Naive thymus-derived CD8-positive, alpha-beta T cell (primary cell): ENCODE measurements at places on chromosomes 5 and 9. TPM values are rescaled to one million over a fixed set of nuclear protein-coding genes. Genes with fewer than 3 reads are reported as not detected.

DNA sequence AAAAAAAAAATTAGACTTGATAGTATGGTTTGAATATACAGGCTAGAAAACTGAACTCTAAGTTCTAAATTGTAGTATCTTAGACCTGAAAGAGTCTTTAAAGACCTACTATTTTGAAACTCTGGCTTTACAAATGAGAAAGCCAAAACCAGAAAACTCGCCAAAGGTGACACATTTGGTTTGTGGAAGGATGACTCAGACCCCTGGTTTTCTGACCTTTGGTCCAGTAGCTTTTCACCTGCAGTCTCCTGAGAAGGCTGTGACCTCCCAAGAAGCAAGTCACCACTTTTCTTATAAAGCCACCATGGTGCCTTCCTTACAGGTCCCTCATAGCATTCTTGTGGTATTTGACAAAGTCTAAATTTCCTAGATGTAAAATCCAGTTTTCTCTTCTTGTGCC is 102.1 kb upstream of the CEP78 start:
- H3K27me3 ChIP-seq = no peaks in the 10 kb centered on the region
- DNase-seq = no peak
- H3K4me1 ChIP-seq = peaks cover 12% of the 10 kb centered on the region
- peaks cover 5% of the 10 kb centered on the region for H3K36me3 ChIP-seq

- peaks cover 2% of the 10 kb centered on the region for H3K36me3 ChIP-seq
- no peaks in the 10 kb centered on the region for H3K27me3 ChIP-seq
- H3K4me1 ChIP-seq = peaks cover 24% of the 10 kb centered on the region
- peak overlapping the region; percentile 96 for H3K27ac ChIP-seq
- H3K4me3 ChIP-seq = peak overlapping the region; percentile 92
Observed at GRCh38 chr5:149959406-149960236, 937 bp upstream of the SLC26A2 start.

AQP3 gene
- 71.6 TPM for total RNA-seq

DNA sequence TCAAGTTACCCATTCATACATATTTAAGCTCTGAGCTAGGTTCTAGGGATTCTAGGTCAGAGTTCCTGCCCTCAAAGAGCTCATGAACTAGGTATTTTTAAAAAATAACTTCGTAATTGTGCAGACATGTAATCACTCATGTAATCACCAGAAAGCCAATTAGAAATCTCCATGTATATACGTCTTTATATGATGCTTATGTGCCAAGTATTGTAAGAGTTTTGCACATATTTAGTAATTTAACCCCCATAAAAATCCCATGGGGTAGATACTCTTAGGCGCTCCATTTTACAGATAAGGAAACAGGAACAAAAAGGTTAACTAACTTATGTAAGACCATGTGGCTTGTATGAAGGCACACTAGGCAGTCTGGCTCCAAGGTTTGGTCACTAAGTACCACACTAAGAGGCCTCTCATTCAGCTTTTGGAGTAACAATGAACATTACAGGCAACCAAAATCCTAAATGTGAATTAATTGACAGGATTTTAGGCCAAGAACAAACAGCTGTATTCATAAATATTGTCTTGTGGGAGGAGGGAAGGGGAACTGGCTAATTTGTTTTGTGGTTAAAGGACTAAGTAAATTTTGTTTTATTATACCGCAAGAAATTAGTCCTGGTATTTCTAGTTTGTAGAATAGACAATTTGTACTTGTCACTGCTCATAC is 1.7 kb upstream of the OTULINL start:
- no peak overlapping the region for H3K4me3 ChIP-seq
- peaks cover 26% of the 10 kb centered on the region for H3K4me1 ChIP-seq
- H3K36me3 ChIP-seq = no peaks in the 10 kb centered on the region

MLANA gene
- not detected for total RNA-seq

DNA sequence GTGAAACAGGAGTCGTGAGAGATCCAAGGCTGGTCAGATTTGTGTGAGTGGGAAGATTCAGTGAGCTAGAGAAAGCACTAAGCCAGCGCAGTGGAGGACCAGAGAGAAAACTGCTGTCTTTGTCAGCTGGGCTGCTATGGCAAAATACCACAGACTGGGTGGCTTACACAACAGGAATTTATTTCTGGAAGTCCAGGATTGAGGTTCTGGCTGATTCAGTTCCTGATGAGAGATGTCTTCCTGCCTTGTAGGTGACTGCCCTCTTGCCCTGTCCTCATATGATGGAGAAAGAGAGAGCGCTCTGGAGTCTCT is 24.2 kb upstream of the ANKRD33B start:
- no peaks in the 10 kb centered on the region for H3K36me3 ChIP-seq
- no peak overlapping the region for H3K4me3 ChIP-seq
- H3K27me3 ChIP-seq = peaks cover 30% of the 10 kb centered on the region
- no peak overlapping the region for H3K27ac ChIP-seq

PTPN3 gene
- not detected for total RNA-seq

- no peak for DNase-seq
- no peak overlapping the region for H3K4me3 ChIP-seq
- peaks cover 5% of the 10 kb centered on the region for H3K27me3 ChIP-seq
- H3K36me3 ChIP-seq = no peaks in the 10 kb centered on the region
Observed at GRCh38 chr5:169142264-169142970, 158.5 kb downstream of the SLIT3 start.

DNA sequence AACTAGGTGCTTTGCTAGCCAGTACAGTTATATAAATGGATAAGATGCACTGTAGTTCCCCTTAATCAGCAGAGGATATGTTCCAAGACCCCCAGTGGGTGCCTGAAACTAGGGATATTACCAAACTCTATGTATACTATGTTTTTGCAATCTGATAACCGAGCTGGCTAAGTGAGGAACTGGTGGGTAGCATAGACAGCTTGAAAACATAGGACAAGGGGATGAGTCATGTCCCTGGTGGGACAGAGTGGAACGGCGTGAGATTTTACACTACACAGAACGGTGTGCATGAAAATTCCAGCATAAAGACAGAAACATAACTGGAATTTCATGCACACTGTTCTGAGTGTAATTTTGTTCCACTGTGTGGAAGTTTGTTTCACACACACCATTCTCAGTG is 86.9 kb downstream of the BASP1 start:
- H3K27ac ChIP-seq = no peak overlapping the region
- no peak for DNase-seq
- no peaks in the 10 kb centered on the region for H3K27me3 ChIP-seq
- no peaks in the 10 kb centered on the region for H3K36me3 ChIP-seq
- H3K4me1 ChIP-seq = no peaks in the 10 kb centered on the region

DNA sequence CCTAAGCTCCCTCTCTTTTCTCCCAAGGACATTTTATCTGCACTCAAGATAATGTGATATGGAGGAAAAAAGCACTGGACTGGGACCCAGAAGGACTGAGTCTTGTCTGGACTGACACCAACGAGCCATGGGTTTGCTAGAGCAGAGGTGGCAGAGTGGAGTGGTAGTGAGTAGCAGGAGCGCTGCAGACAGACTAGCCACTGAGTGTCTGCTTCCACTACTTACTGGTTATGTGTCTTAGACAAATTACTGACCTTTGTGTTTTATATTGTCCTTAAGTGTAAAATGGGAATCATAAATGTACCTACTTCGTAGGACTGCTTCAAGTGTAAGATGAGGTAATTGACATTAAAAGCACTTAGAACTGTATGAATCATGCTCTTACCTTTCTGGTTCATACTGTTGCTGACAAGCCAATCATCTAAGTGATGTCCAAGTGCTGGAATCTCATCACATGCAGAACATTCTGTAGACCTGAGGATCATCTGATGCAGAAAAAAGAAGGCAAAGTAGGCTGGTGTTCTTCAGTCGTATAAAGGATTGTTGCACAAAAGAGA is 12.5 kb upstream of the PRLR start:
- no peak overlapping the region for H3K27ac ChIP-seq
- no peak overlapping the region for H3K4me3 ChIP-seq

DNA sequence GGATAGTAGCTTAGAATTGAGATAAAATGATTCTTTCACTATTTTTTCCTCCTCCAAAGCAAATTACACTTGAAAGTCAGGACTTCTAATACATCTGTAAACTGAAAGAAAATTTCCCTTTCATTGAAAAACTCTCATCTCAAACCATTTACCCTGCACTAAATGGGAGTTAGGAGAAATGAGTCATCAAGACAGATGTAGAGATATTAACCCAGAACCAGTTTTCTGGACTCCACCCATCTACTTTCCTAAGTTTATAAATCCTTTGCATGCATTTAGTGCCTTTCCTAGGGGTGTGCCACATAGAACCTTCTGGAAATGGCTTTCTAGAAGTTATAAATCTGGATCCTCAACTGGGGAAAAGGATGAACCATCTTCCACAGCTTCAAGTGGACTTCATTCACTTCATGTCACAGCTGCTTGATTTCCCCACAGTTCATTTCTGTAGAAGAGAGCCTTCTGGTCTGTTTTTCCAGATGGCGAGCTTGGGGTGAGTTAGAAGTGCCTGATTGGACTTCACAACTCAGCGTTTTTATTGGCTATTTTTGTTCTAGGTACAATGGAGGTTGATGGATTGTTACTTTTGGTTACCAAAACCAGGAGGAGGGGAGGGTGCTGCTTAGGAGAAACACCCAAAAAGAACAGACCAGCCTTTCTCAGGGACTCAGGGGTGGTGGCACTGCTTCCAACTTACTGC is 72.5 kb upstream of the GPR151 start:
- H3K4me3 ChIP-seq = no peak overlapping the region
- peaks cover 8% of the 10 kb centered on the region for H3K27me3 ChIP-seq
- no peak overlapping the region for H3K27ac ChIP-seq
- H3K36me3 ChIP-seq = no peaks in the 10 kb centered on the region

- H3K27ac ChIP-seq = no peak overlapping the region
- H3K36me3 ChIP-seq = peaks cover 4% of the 10 kb centered on the region
- no peak for DNase-seq
- peaks cover 84% of the 10 kb centered on the region for H3K27me3 ChIP-seq
Observed at GRCh38 chr9:22009506-22009867, 382 bp upstream of the CDKN2B start.

GRCh38 chr5:69512740-69513260 is 20.2 kb downstream of the OCLN start:
- no peak overlapping the region for H3K27ac ChIP-seq
- H3K4me1 ChIP-seq = no peaks in the 10 kb centered on the region
- H3K4me3 ChIP-seq = no peak overlapping the region

CDC25C gene
- total RNA-seq = not detected

DNA sequence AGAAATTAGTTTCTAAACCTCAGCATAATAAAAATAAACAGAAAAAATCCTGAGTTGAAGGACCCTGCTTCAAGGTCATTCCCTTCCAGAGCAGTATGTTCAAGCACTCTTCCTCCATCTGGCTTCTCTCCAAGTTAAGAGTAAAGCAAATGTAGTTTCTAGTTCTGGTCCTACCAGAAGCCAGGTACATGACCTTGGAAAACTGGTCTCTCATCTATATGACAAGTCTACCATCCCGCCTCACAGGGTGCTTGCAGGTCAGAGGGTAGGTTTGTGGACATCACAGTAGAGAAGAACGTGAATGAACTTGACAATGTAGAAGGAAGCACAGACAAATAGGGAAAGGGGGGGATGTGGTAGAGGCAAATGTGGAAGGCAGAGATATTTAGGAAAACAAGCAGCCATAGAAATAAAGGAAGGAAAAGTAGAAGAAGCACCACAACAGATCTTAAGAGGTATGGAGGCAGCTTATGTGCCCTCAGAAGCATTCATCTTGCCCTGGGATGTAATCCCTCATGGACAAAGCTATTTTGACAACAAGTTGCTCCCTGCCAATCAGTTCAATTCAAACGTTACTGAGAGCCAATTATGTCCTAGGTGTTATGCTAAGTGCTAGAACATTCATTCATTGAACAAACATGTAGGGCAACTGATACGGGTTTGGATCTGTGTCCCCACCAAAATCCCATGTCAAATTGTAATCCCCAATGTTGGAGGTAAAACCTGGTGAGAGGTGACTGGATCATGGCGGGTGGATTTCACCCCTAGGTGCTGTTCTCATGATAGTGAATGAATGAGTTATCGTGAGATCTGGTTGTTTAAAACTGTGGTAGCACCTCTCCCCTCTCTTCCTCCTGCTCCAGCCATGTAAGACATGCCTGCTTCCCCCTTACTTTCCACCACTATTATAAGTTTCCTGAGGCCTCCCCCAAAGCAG is 23.7 kb upstream of the CTNNAL1 start:
- no peak overlapping the region for H3K27ac ChIP-seq
- H3K4me3 ChIP-seq = no peak overlapping the region
- peaks cover 4% of the 10 kb centered on the region for H3K36me3 ChIP-seq
- H3K27me3 ChIP-seq = no peaks in the 10 kb centered on the region
- DNase-seq = no peak

DNA sequence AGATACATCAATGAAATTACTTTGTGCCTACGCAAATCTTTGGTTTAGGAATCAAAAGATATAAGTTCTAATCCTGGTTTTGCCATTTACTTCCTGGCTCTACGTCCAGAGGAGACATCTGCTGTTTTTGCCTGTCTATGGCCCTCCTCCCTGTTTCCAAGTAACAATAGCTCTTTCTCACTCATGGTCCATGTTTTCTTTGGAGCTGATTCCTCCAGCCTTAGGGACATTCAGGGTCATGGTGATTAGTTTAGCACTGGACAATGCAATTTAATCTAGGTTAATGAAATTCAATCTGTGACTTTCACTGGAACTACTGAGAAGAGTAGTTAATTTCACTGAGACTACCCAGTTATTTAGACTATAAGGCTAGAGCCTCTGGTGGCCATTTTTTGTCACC is 170.6 kb downstream of the SEMA6A start:
- no peak overlapping the region for H3K27ac ChIP-seq
- H3K36me3 ChIP-seq = peaks cover 43% of the 10 kb centered on the region
- no peak overlapping the region for H3K4me3 ChIP-seq
- H3K4me1 ChIP-seq = no peaks in the 10 kb centered on the region
- no peaks in the 10 kb centered on the region for H3K27me3 ChIP-seq

DNA sequence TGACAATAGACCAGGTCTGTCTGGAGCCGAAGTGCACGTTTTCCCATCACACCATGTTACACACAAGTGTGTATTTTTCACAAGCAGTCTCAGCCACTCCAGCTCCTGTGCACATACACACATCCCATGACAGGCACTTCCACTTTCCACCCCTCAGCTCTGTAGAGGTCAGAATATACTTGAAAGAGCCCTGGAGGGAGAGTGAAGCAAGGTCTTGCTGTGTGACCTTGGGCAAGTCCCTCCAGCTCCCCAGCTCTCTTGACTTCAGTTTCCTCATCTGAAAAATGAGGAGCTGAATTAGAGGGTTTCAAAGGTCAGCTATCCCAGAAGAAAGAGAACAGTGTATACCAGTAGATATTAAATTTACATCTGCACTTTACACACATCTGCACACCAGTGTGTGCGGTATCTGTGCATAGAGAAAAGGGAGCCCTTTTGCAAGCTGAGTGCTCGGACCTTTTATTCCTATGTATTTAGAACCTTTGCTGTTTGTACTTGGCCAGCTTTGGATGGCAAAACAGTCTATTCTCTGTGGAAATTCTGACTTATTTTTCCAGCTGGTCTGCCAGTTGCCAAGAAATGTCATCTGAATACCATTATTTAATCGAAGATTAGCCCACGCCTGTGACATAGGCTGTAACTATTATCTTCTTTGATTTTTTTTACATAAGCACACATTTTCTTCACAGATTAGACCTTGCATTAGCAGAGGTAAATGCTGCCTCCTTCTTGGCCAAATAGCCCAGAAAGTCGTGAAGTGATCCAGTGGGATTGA is 528.0 kb downstream of the BNC2 start:
- H3K36me3 ChIP-seq = no peaks in the 10 kb centered on the region
- no peak overlapping the region for H3K4me3 ChIP-seq
- H3K27me3 ChIP-seq = no peaks in the 10 kb centered on the region
- no peaks in the 10 kb centered on the region for H3K4me1 ChIP-seq
